NT2/D1 (cell line): ENCODE measurements at places on chromosomes 2 and 18.

- DNase-seq: no peak
Measured at GRCh38 chr2:96508521-96509113, 3.5 kb upstream of the NEURL3 start.

GRCh38 chr18:28875059-28875458, 698.1 kb upstream of the CDH2 start:
- no peak for DNase-seq

DNA sequence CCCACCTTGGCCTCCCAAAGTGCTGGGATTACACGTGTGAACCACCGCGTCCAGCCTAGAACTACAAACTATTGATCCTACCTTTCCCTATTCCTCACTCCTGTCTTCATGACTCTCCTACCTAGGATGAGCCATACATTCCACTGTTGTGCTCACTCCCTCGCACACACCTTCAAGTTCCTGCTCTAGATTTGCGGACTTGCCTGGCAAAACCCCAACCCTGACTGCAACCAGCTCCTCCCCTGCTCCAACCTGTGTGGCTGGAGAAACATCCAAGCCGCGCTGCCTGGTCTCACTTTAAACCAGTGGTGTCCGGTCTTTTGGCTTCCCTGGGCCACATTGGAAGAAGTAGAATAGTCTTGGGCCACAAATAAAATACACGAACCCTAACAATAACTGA, 5.0 kb upstream of the DNPEP start:
- DNase-seq: no peak

DNA sequence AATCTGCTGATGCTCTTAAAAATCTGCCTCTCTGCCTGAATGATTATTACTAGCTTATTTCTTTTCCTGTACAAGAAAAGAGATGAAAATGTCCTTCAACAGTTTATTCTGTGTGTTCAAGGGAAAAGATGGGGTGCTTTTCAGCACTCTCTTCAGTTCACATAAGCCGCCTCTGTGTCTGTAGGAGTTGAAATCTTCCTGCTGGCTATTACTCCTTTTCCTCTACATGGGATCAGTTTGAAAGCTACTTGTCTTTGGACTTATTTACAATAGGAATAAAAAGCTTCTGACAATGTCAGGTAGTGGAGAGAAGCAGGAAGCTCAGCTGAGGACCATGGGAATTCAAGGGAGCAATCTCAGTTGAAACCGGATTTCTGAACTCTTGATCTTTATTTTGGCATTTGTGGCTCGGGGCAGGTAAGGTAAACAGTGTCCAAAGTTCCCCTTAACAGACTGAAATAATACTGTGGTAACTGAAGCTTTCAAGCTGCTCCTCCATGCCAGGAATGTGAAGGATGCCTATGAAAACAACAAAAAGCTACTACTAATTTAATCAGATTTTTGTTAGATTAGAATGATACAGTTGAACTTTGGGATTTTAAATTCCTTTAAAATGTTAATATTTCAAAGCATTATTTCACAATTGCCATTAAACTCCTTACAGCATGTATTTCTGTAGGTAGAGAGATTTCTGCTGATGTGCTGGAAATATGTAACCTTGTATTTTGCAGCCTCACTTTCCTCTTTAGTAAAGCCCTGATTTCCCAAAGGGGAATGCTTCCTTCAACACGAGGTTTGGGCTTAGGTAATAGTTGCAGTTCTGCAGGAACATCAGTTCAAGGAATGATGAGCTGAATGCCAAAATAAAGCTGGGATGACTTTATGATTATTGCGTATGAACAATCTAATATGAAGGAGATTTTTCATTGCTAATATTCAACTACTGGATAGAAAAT, 43.6 kb downstream of the MAPRE2 start:
- DNase-seq: no peak

GRCh38 chr2:224271617-224272236, 130.2 kb downstream of the FAM124B start:
- DNase-seq: no peak

- DNase-seq: no peak
Measured at GRCh38 chr18:13471198-13471845, 252.8 kb downstream of the LDLRAD4 start.

GRCh38 chr2:128611421-128612320, 293.0 kb upstream of the HS6ST1 start:
- DNase-seq: no peak

- no peak for DNase-seq
Measured at GRCh38 chr2:31235504-31235902, 1.6 kb downstream of the EHD3 start.

DNA sequence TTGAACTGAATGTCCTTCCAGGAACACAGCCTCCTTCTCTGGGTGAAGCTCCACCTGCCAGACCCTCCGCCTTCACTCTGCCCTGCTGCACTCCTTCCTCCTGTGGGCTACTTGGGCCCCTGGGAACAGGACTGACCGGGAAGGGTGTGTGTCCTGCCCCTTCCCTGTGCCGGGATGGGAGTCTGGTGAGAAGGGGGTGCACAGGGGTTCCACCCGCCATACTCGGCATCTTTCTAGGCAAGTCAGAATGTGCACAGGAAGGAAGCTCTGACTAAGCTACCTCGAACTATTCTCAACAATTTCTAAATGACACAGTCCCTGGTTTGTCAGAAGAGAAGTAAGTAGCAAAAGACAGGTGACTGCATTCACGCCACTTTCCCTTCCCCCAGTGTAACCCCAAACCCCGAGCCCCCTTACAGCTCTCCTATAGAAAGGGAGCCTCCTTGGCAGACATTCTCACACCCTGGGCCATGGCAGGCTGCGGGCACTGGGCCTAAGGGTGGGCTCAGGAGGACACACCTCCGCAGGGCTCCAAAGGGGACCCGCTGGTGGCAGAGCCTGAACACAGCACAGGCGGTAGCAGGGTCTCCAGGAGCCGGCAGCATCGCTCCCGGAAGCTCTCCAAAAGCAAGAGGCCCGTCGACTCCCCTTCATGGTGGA, 184.1 kb downstream of the HDAC4 start:
- DNase-seq: no peak

- no peak for DNase-seq
Measured at GRCh38 chr2:192327576-192327975, 132.8 kb upstream of the TMEFF2 start.

GRCh38 chr2:231865222-231865621, 61.0 kb downstream of the NPPC start:
- no peak for DNase-seq

GRCh38 chr2:61789807-61790602, 63.9 kb downstream of the FAM161A start:
- DNase-seq: no peak

DNA sequence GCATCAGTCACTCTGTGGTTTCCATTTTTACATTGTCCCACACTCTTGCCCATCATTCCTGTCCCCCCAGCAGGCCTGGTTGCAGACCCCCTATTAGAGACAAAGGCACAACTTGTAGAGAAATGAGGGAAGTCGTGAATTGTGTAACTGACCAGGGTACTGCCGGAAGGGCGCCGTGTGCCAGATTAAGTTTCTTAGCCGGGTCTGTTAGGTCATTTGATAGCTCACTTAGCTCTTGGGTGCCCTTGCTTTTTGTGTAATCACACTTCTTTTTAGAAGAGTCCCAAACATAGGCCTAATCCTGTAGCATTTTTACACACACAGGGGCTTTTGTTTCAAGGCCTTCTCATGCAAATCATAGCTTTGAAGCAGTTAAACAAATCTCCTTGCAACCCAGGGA, 87.2 kb downstream of the CTAGE1 start:
- DNase-seq: no peak

- DNase-seq: no peak
Measured at GRCh38 chr2:24077879-24078278, 1.8 kb upstream of the SF3B6 start.

- DNase-seq: no peak
Measured at GRCh38 chr18:2636126-2636631, 19.3 kb upstream of the SMCHD1 start.

- DNase-seq: no peak
Measured at GRCh38 chr18:71045331-71046065, 756.7 kb downstream of the SOCS6 start.

GRCh38 chr2:73503992-73504570, 118.4 kb downstream of the ALMS1 start:
- DNase-seq: no peak

GRCh38 chr2:187459256-187459655, 11.2 kb upstream of the CALCRL start:
- DNase-seq: no peak

DNA sequence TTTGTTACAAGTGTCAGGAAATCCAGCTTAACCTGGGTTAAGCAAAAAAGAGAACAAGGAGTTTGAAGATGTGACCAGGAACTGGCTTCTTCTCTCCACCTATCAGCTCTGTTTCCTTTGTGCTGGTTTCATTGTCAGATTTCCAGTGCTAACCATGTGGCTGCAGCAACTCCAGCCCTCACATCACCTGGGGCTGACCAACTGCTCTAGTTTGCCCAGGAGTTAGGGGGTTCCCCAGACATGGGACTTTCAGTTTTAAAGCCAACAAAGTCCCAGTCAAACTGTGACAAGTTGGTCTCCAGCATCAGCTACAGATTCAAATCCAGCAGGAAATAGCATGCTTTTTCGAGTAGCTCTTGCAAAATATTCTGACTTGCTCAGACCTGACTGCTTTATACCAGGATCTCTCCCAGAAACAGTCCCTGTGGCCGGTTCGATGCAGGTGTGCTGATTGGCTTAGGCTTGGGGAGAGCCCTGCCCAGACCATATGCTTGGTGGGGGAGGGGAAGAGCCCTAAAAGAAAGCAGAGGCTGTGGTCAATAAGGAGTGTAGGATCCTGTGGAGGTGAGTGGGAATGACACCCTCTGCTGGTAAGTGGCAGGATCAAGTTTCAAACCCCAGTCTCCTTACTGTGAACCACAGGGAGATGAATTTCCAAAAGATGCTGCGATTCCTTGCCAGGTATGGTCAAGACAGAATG, 49.5 kb downstream of the KCNE4 start:
- DNase-seq: peak; percentile 65

GRCh38 chr2:234497594-234498235, 834 bp upstream of the ARL4C start:
- no peak for DNase-seq

DNA sequence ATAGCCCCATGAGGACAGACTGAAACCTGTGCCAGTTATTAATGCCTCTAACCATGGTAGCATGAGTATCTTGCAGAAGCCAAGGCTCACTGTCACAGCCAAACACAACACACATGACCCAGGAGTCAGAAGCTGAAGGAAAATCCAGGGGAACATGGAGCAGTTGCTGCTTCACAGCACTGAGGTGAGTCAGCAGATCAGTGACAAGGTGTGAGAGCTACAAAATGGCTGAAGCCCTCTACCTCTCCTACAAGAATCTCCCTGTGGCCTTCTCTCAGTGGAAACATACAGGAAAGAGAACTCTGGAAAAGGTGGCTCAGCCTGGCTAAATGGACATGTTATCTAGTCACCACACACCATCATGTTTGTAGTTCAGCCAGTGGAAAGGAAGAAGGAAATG, 93.5 kb downstream of the NAB1 start:
- DNase-seq: no peak

GRCh38 chr2:187966924-187967323, 324.8 kb upstream of the GULP1 start:
- no peak for DNase-seq

- no peak for DNase-seq
Measured at GRCh38 chr2:54895730-54896129, 154.5 kb downstream of the RTN4 start.

DNA sequence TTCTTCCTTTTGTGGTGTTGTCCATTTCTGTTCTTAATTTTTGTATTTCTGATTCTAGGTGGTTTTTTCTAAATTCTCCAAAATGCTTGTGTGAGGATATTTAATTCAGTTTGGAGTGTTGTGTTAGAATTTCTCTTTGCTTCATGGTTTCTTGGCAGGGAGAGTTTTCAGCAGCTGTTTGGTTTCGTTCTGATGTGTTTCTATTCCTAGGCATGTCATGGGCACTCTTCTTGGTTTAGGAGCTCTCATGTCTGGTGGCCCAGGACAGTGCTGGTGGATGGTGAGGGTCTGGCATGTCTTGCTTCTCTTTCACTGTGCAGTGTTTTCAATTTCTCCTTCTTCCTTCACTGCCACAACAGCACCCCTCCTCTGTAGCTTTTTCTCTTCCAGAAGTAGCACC, 52.9 kb downstream of the OSBPL6 start:
- DNase-seq: no peak

GRCh38 chr2:62573137-62573731, 67.2 kb upstream of the TMEM17 start:
- no peak for DNase-seq

DNA sequence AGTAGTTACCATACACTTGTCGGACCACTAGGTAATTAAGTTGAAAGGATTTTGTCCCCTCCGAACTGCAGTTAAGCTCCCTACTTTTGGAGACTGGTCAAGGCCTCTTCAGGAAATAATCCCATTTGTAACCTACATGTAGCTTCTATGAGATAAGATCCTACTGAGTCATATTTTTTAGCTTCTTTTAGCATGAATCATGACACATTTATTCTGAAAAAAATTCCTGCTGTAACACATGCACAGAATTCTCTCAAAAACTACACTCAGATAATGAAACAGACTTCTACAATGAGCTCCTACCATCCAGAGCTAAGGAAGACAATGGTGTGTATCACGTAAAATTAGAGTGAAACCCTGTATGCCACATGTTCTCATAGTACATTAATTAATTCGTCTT, 100.7 kb upstream of the CCDC195 start:
- no peak for DNase-seq

GRCh38 chr2:240759459-240759858, 60.6 kb downstream of the KIF1A start:
- no peak for DNase-seq

DNA sequence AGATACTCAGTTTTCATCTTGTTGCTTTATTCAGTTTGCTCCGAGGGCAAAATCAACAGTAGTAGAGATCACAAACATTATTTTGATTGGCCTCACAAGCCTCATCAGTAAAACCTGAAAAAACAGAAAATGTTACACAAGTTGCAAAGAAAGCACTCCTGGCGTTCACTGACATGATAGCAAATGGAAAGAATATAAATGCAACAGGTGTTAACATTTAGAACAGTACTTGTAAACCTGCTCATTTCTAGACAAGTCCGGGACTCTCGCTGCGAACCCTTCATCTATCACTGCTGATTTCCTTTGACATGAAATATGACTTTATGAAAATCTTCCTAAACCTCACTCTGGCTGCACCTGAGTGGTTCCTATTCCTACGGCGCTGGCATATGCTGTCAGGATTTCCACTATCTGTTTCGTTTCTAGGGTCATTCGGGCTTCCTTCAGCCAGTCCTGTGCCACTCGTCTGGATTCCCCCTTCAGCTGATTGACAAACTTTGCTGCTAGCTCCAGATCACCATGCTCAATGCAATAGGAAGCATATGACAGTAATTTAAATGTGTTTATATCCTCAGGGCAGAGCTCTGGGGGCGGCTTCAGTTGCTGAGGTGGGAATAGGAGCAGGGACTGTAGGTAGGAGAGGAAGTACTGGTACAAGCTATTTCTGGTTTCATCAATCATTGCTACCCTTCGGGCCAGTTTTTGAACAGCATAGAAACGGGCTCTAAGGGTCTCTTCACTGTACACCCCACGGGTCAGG, 38.1 kb downstream of the PTCD3 start:
- DNase-seq: no peak

DNA sequence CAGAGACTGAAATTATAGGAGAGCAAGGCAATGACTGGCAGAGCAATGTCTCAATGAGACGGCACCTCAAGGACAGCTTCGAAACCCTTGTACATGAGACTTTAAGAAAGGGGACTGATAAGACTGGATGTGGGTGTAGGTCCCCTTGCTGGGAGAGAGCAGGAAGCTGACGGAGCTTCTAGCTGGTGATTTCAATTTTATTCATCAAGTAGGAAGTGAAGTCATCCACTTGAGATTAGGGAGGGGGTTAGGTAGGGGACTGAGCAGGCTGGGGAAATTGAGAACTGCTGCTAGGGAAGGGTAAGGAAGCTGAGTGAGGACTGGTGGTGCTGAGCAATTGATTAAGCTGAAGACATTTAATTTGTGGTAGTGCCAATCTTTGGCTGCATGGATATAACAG, 99.5 kb upstream of the ITGB6 start:
- no peak for DNase-seq
